ENCODE measurements at places on chromosomes 6 and 20.

- no peak for DNase-seq
These were observed 482.9 kb upstream of the MAN1A1 start for GRCh38 chr6:119832411-119832810.

GRCh38 chr20:61937963-61938838 lies 127.5 kb downstream of the TAF4 start:
- DNase-seq, result no peak

DNA sequence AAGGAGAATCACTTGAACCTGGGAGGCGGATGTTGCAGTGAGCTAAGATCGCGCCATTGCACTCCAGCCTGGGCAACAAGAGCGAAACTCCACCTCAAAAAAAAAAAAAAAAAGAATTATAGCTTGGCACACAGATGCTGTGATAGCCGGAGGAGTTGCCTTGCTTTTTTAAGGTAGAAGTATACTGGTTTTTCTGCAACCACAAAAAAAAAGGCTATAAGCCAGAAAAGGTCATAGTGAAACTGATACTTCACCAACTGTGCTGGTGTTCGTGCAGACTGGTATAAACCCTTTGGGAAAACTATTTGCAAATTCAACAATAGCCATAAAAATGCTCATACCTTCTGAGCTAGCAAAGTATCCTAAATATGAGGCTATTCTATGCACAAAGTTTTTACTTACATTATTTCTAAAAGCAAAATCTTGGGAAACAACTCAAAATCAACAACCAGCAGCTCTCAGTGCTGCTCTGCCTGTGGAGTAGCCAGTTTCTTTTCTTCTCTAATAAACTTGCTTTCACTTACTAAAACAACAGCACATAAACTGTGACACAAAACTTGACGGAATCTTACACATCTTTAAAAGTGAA lies 44.0 kb downstream of the B4GALT5 start:
- peak; percentile 65 for DNase-seq

GRCh38 chr6:15793288-15793687 lies 130.5 kb upstream of the DTNBP1 start:
- no peak for DNase-seq

GRCh38 chr6:167649476-167649875 lies 177.2 kb upstream of the AFDN start:
- no peak for DNase-seq

DNA sequence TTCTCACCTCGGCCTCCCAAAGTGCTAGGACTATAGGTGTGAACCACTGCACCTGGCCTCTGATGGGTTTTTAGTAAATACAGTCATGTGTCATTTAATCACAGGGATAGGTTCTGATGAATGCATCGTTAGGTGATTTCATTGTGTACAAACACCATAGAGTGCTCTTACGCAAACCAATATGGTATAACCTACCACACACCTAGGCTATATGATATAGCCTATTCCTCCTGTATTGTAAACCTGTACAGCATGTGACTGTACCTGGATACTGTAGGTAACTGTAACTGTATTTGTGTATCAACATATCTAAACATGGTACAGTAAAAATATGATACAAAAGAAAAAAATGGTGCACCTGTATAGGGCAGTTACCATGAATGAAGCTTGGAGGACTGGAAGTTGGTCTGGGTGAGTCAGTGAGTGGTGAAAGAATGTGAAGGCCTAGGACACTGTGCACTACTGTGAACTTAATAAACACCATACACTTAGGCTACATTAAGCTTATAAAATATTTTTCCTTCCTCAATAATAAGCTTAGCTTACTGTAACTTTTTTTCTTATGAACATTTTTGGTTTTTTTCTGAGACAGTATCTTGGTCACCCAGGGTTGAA lies 10.0 kb downstream of the BICRAL start:
- no peak for DNase-seq

- DNase-seq, result no peak
These were observed 1784.9 kb upstream of the DEFB115 start for GRCh38 chr20:29472606-29473005.

Data from CD4-positive, alpha-beta T cell treated with Interferon alpha-2 for 1 hour (primary cell).